Heart left ventricle (tissue), 16 donors: ENCODE measurements at places on chromosomes 4 and X. TPM values are rescaled to one million over a fixed set of nuclear protein-coding genes. Genes with fewer than 3 reads are reported as not detected.

The GUCY2F gene
- not detected for total RNA-seq

DNA sequence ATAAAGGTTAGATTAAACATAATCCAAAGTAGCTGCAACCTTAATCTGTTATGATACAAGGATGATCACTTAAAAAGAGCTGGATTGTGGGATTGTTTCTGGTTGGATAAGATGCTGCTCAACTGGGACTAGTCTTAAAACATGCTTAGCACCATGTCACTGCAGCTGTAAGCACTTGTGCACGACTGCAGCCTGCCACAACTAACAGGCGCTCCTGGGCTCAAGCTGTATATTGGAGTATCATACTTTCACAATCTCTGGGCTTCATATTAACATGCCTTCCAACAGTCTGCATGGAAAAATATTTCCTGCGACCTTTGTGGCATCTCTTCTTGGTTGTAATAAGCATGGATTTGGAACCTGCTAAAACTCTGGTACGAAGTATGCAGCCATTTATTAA lies 493.0 kb upstream of the PITX2 start:
- H3K27me3 ChIP-seq: no peaks in the 10 kb centered on the region
- no peak overlapping the region for H3K27ac ChIP-seq
- H3K36me3 ChIP-seq: no peaks in the 10 kb centered on the region

DNA sequence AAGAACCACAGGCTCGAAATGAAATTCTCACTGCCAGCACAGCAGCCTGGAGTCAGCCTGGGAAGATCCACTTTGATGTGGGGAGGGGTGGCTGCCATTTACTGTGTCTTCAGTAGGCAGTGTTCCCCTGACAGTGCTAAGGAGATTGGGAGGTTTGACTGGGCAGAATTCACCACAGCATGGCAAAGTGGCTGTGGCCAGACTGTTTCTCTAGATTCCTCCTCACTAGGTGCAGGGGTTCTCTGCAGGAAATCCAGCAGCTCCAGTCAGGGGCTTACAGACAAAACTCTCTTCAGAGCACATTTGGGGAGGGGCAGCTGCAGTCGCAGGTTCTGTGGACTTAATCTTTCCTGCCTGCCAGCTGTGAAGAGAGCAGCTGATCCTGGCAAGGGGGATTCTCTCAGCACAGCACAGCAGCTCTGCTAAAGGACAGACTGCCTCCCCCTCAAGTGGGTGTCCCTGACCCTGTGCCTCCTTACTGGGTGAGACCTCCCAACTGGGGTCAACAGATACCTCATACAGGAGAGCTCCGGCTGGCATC lies 1174.0 kb downstream of the RAPGEF2 start:
- no peaks in the 10 kb centered on the region for H3K27me3 ChIP-seq
- H3K27ac ChIP-seq: no peak overlapping the region
- DNase-seq: no peak
- no peak overlapping the region for H3K4me3 ChIP-seq

The IL21 gene
- not detected for total RNA-seq

The MAGEA4 gene
- not detected for total RNA-seq
